ENCODE measurements at places on chromosomes 4 and X.

GRCh38 chr4:68283714-68284113 lies 38.2 kb upstream of the TMPRSS11B start:
- DNase-seq, result no peak

- no peak for DNase-seq
Observed at GRCh38 chr4:98932539-98932938, 3.6 kb upstream of the EIF4E start.

GRCh38 chr4:44493924-44494323 lies 45.3 kb upstream of the KCTD8 start:
- DNase-seq, result no peak

- DNase-seq, result no peak
Observed at GRCh38 chrX:17601441-17602200, 135.7 kb upstream of the SCML1 start.

- no peak for DNase-seq
Observed at GRCh38 chrX:77668391-77669237, 117.4 kb downstream of the ATRX start.

- DNase-seq, result peak; percentile 83
Observed at GRCh38 chr4:152045807-152046571, 285.2 kb upstream of the GATB start.

DNA sequence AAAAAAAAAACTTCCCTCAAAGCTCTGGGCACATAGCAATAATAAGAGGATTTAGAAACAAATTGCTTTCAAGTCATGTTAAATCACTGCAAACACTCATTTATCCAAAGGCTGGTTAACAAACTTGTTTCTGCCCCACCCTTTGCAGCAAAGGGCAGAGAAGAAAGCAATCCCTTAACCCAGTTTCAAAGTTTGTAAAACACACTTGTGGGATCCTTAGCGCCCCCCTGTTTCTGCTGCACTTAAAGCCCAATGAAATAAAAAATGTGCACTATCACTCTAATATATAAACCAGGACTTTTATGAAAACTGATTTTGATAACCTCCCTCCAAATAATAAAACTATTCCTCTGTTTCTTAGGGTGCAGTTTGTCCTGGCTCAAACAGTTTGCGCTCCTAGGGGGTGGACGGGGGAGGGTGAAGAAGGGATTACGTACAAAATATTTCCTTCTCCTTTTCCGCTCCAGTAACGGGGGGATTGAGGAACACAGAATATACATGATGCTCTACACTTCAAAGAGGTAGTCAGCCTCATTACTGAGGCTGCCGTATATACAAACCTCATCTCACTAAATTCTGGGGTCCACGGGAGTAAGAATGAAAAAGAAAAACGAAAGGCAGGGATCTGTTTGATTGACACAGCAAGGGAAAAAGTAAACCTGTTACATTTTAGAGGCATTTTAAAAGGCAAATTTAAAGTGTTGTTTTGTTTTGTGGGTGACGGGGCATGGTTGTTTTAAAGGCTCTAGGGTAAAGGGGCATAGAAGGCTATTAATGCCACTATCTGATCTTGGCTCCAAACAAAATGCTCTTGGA lies 3.1 kb upstream of the PCDH10 start:
- DNase-seq, result no peak

GRCh38 chr4:6776920-6777635 lies 5.4 kb upstream of the KIAA0232 start:
- DNase-seq, result no peak

GRCh38 chr4:184313702-184314659 lies 96.3 kb upstream of the ENPP6 start:
- no peak for DNase-seq

- DNase-seq, result peak; percentile 38
Observed at GRCh38 chr4:47383829-47384427, 79.6 kb downstream of the COMMD8 start.

DNA sequence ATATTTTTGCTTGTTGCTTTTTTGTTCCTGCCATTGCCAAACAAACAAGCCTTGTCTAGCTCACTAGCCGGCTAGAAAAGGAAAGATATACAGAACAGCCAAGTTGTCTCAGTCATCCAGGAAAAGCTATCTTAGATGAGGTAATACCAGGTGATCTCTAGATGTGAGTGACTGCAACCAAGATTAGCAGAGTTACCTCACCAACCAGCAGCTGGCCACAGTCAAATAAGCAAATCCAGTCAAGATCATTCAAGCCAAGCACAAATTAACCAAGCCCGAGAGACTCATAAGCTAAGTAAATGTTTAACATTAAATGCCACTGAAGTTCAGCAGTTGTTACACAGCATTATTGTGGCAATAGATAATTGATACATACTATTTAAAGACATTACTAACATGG lies 108.6 kb downstream of the CENPC start:
- no peak for DNase-seq

DNA sequence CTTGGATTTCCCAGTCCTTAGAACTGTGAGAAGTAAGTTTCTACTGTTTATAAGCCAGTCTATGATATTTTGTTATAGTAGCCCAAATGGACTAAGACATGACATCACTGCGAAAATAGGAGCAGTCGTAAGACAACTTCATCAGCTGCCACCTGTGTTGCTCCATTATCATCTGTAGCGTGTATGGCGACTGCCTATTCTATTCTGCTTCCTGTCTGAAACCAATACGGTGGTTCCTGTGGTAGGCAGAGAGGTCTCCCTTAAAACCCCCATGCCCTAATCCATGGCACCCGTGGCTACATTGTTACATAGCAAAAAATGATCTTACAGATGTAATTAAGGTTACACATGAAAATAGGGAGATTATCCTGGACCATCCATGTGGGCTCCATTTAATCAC lies 105.4 kb upstream of the FAT1 start:
- no peak for DNase-seq

DNA sequence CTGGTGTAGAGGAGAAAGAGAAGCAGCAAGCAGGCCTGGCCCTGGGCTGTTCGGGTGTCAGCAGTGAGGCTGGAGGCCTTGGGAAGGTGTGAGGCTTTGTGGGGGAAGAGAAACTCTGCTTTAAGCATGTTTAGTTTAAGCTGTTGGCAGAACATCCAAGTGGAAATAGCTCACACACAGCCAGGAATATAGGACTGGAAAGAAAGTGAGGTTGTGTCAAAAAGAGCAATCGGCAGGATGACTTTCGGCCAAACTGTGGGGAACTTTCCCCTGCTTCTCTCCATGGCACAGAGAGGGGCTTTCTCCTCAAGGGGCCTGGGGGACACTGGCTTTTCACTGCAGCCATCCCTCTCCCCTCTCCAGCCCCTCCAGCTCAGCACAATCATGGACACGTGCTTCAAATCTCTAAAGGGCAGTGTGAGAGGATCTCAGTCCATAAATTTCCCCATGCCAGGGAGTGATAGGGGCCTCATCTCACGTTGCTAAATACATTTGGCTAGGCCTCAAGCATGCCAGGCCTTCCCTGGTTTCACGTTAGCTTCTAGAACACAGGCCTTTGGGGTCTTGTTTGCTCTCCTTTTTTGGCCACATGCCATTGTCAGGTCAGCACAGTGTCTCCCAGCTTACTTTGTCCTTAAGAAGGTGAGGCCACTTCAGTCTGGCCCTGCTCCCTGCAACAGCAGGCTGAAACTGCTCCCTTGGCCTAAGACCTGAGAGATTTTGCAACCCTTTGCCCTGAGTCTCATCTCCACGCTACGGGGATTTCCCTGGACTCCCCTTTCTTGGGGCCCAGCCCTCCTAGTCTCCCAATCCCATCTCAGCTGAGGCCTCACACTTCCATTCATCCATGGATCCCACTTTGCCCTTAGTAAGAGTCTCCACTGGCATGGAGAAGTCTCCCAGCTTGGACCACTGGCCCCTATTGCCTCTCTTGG lies 8.3 kb upstream of the CITED1 start:
- DNase-seq, result no peak

GRCh38 chr4:39933671-39934590 lies 43.8 kb downstream of the PDS5A start:
- DNase-seq, result no peak

GRCh38 chr4:148633720-148634119 lies 191.5 kb upstream of the NR3C2 start:
- DNase-seq, result no peak

DNA sequence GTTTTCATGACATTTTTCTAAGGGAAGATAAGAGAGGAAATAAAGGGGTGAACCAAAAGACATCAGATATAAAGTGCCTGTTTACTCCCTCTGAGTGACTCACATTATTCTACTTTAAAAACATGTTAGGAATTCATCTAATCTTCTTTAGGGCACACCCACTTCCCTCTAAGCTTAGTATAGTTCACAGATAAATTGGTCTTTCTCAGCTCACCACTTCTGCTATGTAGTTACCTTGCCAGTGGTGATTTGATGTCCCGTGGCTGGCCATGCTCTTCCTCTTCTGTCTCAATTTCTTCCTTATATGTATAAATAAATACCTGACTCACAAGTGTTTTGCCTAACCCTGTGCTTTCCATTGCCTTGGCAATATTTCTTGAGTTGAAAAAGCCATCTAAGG lies 96.8 kb downstream of the PDLIM5 start:
- no peak for DNase-seq

- DNase-seq, result no peak
Observed at GRCh38 chr4:153467897-153468262, 1.7 kb downstream of the TMEM131L start.

- DNase-seq, result no peak
Observed at GRCh38 chr4:113548303-113548702, 213.2 kb downstream of the CAMK2D start.

- DNase-seq, result no peak
Observed at GRCh38 chr4:23930750-23931488, 41.1 kb upstream of the PPARGC1A start.

- DNase-seq, result no peak
Observed at GRCh38 chr4:48380583-48381167, 39.3 kb downstream of the SLAIN2 start.

- no peak for DNase-seq
Observed at GRCh38 chr4:41332510-41333054, 75.9 kb downstream of the UCHL1 start.

DNA sequence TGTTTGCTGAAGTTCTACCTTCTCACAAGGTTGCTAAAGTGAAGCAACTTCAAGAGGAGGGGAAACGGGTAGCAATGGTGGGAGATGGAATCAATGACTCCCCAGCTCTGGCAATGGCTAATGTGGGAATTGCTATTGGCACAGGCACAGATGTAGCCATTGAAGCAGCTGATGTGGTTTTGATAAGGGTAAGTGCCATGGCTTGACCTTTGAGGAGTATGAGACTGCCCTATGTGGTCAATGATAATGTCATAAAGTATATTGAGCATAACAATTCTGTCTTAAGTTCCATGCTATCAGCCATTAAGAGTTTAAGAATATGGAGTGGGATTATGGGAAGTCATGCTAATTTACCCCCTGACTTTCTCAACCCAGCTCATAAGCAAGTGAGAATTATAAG lies 61.4 kb upstream of the PGK1 start:
- no peak for DNase-seq

DNA sequence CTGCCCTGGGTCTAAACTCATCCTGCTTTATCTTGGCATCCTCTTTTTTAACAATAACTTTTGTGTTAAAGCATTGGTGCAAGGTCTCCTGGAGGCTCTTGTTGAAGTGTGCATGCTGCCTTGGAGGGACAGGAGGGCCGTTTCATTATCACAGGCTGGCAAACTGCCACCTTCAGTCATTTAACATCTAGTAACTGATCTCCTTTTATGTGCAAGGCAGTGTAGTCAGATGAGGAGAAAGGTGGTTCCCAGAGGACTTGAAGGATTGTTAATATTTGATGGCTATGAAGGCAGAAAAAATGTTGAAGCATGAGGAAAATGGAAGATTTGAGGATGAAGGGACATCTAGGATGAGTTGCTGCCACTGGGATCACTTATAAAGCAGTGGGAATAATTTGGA lies 439.4 kb downstream of the RAPGEF2 start:
- DNase-seq, result no peak

DNA sequence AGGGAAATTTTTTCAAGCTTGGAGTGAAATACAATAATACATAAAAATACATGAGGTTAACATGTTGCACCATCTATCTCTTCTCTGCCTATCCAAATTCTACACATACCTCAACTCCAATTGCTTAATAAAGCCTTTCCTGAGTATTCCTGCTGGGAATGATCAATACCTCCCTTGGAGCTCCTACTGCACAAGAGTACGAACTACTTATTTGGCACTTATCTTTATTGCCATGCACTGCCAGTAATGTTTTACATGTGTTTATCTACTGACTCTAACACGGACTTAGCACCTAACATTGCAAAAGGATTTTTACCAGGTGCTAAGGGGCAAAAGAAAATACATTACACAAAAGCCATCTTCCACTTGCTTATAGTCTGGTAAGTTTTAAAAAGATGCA lies 80.2 kb downstream of the ADGRA3 start:
- no peak for DNase-seq

GRCh38 chrX:10212395-10212794 lies 55.6 kb downstream of the CLCN4 start:
- no peak for DNase-seq

GRCh38 chr4:131526686-131527085 lies 1622.4 kb upstream of the PCDH10 start:
- no peak for DNase-seq

DNA sequence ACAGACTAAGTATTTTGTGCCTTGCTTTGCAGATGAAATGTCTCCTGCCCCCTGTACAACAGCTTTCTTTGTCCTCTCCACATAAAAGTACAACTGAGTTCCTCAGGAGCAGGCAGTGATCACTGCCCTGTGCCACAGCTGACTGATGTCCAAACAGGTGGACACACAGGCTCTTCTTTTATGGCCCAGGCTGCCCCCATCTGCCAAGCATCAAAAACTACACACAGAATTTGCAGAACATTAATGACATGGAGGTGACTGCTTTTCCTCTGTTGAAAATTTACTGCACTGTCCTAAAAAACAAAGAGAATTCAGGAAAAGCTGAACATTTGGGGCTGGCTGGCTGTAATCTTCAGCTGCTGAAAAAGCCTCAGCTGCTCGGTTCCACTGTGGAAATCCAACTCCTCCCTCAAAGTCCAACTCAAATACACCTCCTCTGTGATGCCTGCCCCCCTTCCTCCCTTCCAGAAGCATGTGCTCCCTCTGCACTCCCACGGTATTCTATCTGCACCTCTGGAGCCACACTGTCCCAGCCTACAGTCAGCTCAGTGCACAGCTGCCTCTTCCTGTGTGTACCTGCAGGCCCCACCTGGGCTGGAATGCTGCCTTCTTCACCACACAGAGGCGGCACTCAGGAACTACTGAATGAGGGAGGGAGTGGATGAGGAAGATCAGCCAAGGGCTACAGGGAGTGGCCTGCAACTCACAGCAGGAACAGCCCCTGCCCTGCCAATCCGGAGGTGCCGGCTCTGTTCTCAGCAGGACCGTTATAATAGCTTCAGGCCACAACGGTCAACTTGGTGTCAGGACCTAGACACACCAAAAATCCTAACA lies 10.3 kb downstream of the AFAP1 start:
- DNase-seq, result peak; percentile 20

- DNase-seq, result no peak
Observed at GRCh38 chr4:80259012-80259411, 7.5 kb upstream of the FGF5 start.

All from NCI-H510A treated with DMSO at 0.1 percent for 48 hours (cell line).